ENCODE measurements at places on chromosomes 7 and 10.

GRCh38 chr7:33964417-33965182 lies 59.3 kb downstream of the BMPER start:
- no peak for DNase-seq

DNA sequence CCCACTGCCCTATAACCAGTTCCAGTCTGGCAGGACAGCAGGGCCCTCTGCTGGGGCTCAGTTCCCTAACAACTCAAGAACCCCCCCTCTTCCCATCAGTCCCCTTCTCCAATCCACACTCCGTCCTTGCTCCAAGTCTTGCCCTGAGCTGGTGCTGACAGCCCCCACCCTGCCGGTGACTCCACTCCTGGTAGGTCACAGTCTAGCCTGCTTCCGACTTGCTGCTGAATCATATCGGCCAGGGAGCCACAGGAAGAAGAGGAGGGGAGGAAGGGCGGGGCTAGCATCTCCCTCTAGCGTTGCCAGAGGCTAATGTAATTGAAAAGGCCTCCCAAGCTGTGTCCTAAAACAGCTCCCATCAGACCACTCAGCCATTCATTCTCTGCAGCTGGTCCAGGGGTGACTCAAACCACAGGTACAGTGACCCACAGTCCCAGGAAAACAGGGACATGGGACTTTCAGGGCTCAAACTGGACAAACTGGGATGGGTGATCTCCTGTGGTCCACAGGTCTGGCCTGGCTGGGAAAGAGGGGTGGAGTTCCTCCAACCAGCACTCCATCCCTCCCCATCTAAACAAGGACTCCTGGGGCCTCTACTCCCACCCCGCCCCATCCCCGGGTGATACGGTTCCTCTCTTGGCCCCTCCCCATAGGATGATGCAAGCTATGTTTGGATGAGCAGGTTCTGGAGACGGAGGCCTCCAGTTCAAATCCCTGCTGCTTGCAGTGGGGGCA lies 158.8 kb downstream of the SH3PXD2A start:
- DNase-seq, result no peak

DNA sequence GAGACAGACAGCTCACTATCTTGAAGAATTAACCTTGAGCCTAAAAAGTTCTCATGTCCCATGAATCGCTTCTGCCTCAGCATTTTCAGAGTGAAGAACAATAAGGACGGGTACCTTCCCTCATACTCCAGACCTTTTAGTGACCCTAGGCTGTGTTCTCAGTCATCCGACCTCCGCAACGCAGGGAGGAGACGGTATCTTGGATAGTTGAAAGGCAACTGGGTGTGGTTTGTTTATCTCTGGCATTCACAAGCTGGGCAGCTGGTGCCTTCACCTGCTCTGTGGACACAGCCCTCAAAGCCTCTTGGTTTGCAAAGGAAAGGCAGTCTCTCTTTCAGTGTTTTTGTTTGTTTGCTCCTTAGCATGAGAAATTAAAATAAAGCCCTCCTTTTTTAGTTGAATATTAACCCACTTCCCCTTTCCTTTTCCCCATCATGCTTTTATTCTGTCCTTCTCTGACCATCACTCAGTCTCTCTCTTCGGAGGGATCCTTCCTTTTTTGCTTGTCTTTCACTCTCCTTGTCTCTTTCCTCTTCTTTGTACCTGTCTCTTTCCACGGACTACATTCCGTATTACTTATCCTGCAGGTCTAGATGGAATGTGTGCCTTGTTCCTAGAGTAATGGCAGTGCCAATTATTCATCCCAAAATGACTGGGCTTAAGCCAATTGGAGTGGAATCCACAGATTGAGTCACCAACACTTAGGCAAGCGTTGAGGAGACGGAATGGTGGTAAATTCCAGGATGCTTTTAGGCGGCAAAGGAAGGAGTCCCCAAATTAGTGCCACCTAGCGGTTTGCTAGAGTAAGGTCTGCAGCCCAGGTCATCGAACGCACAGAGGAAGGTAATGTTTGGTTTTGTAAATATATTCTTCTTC lies 45.8 kb downstream of the PRR15 start:
- no peak for DNase-seq

DNA sequence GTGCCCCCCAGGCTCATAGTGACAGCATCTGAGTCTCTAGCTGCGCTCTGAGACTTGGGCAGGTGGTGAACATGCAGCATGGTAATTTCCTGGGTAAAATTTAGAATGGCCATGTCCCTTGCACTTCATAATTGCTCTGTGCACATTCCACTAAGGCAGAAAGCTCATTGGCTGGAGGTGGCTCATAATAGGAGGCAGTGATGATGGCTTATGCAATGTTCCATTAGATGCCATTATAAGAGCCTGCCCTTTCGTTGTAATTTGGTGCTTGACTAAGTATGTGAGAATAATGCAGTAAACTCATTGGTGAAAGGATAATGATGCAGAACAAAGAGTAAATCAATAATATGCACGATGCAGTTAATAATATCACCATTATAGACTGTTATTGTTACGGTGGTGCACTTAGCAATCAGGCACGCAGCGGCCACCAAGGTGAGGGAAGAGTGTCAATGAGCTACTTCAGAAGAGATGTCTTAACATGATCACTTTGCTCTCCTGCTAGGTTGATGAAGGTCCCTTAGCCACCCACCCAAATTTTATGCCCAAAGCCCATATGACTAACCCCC lies 545.9 kb downstream of the KCNMA1 start:
- DNase-seq, result no peak

- no peak for DNase-seq
Observed at GRCh38 chr7:127765150-127765549, 113.2 kb downstream of the SND1 start.

GRCh38 chr7:54632696-54633095 lies 90.5 kb downstream of the VSTM2A start:
- no peak for DNase-seq

- no peak for DNase-seq
Observed at GRCh38 chr7:95066737-95067530, 159.5 kb downstream of the PPP1R9A start.

DNA sequence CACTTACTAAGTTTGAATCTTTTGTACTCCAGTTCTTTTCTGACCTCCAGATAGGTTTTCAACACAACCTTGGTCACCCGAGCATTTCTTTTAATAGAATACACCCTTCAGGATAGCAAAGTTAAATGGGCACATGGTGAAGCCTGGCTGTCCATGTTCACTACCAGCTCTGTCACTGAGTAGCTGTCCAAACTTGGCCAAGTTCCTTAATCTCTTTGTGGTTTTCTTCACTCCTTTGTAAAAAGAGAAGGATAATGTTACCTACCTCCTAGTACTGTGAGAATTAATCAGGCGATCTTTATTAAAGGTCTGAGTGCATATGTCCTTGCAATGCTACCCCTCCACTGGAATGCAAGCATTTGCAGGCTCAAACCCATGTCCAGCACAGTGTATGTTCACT lies 128.1 kb upstream of the PTPRZ1 start:
- DNase-seq, result no peak

DNA sequence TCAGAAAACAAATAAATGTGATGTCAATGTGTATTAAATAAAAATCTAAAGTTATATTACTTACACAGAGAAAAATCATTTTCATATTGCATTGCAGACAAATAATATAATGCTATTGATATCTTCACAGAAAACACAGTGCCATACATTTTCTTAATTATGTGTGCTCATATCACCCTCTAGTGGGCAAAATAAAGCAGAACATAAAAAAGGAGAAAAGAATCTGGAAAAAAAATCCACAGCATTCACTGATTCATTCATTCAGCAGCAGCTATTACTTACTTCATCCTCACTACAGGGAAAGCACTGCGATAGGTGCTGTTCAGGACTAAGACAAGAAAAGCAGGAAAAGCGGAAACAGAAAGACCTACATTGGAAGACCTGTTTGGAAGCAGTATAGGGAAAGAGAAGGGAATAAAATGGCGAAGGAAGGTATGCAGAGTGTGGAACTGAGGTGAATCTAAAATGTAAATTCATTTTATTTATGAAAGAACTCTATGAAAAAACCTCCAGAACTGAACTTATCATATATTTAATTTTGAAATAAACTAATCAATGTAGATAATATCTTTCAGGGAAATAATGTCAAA lies 73.2 kb downstream of the POT1 start:
- no peak for DNase-seq

GRCh38 chr10:13788711-13789447 lies 202.1 kb downstream of the PRPF18 start:
- DNase-seq, result no peak

All from D721Med (cell line).